ENCODE measurements at places on chromosomes 2 and 18.

GRCh38 chr2:9373476-9373875 is 49.9 kb downstream of the ITGB1BP1 start:
- DNase-seq, result no peak

DNA sequence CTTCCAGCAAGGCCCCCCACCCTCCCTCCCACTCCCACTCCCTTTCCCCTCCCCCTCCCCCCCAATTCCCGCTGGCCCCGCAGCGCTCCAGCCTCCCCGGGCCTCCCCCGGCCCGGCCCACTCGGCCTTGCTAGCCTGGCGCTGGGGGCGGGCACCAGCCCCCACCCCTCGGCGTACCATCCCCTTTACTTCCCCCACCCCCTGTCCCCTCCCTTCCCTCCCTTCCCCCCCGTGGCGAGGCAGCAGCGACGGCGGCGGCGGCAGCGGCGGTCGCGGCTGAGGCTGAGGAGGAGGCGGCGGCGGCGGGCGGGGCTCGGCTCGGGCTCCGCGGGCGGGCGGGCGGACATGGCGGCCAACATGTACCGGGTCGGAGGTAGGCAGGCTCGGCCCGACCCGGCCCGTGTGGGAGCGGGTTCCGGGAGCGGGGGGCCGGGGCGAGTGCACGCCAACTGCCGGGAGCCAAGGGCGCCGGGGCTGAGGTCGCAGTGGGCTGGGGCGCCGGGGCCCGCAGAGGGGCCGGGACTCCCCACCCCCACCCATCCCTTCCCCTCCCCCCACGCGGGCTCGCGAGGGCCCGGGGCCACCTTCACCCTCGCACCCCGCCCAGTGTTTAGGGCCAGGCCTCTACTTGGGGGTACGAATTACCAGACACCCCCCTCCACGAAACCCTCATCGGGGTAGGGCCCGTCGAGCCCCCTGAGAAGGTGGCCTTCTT is at the start of gene MTA3:
MTA3 (plus strand) TSS at position 232 of the 715 bp plus-strand sequence; CDS start at position 346, 114 bp downstream.
- DNase-seq, result no peak

DNA sequence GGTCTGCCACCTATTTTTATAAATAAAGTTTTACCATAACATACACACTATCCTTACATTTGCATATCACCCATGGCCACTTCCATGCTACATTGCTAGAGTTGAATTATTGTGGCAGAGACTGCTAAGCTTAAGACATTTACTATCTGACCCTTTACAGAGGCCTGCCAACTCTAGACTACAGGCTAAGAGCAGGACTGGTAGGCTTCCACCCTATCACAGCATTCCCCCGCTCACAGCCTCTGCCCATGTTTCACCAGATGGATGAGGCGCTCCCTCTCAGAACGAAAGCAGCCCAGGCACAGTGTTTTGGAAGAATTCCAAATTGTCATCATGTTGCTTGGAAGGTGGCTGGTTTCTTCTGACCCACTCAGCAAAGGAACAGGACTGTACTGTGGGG is 91.7 kb upstream of the SLC35G4 start:
- no peak for DNase-seq

- peak; percentile 88 for DNase-seq
Observed at GRCh38 chr2:178514664-178515063, 34.4 kb downstream of the PLEKHA3 start.

GRCh38 chr18:21686282-21687105 is 18.1 kb downstream of the ABHD3 start:
- DNase-seq, result peak; percentile 31

GRCh38 chr2:47040651-47041050 is 114.5 kb downstream of the STPG4 start:
- no peak for DNase-seq

DNA sequence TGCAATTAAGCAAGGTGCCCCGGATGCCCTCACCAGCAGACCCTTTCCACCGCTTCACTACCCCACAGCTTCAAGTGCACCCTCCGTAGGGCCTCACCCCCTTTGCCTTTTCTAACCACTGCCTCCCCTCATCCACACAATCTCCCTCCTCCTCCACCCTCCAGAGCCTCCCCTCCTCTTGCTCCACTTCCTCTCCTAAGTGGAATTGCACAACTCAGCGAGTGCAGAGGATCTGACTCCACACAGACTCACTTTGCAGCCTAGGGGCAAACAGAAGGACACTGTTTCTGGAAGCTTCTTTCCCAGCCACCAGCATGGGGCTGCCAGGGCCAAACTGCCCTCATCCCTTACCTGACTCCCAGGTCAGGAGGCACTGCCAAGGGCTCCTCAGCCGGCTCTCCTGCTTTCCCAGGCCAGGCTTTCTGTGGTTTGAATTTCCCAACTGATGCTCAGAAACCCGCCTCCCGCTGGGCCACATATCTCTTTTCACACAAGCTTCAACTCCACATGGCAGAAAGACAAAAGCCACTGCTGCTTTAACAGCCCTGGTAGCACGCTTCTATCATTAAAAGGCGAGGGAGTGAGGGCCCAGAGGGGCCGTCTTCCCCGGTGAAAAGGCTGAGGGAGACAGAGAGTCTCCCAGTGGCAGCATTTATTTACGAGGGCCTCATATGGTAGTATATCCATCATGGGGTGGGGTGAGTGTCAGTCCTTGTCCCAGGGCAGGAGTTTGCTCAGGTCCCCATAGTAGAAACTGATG is 74.7 kb upstream of the MGAT4A start:
- DNase-seq, result peak; percentile 55

DNA sequence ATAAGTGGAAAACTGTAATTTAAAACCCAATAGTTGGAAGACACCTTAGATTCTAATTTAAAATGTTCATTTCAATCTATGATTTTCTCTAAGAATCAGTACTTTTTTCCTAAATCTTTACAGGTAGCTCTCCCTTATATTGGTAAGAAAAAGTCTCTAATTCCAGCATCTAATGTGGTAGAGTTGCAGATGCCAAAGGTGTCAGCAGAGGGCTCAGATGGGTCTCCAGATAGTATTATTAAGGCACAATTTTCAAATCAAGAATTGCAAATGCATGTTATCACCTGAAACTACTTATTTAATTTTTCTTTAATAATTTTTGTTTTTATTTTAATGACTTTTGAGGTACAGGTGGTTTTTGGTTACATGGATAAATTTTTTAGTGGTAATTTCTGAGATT is 25.5 kb upstream of the ITGA4 start:
- DNase-seq, result no peak

DNA sequence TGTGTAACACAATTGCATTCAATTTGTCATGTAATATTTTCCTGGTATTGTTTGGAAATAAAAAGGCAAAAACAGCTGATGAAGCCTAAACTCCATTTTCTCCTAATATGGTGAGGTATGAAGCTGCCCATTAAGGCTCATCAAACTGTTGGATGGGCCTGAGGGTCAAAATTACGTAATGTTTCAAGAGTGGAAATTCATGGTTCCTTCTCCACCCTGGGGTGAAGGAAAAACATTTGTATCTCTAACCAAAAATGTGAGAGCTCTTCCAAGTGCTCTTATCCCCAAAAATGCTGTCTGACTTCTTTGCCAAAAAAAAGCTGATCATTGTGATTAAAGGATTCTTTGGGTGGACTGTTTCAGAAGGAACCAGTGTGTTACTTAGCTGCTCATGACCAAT is 91.8 kb downstream of the ARHGAP28 start:
- DNase-seq, result no peak

GRCh38 chr2:207478572-207478971 is 51.2 kb upstream of the CREB1 start:
- no peak for DNase-seq

DNA sequence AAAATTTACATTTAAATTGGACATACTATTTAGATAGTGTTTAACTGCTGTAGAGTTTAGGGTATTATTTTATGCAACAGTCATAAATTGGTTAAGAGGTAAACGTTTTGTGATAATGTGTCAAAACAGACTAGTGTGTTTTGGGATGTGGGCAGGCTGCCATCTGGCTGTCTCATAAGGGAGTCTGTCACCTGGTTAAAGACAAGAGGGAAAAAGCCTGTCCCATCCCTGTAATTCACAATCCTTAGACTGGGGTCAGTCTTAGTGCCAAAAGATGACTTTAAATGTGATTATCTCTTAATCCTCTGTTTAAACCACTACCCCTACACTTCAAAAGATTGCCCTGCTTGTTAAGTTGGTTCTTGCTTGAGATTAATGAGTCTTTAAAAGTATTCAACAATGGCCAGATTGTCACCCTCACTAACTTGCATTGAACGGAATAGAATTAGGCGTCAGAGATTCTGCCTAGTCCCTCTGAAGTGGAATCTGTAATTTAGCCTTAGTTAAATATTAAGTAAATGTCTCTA is 59.2 kb downstream of the SGPP2 start:
- DNase-seq, result no peak

DNA sequence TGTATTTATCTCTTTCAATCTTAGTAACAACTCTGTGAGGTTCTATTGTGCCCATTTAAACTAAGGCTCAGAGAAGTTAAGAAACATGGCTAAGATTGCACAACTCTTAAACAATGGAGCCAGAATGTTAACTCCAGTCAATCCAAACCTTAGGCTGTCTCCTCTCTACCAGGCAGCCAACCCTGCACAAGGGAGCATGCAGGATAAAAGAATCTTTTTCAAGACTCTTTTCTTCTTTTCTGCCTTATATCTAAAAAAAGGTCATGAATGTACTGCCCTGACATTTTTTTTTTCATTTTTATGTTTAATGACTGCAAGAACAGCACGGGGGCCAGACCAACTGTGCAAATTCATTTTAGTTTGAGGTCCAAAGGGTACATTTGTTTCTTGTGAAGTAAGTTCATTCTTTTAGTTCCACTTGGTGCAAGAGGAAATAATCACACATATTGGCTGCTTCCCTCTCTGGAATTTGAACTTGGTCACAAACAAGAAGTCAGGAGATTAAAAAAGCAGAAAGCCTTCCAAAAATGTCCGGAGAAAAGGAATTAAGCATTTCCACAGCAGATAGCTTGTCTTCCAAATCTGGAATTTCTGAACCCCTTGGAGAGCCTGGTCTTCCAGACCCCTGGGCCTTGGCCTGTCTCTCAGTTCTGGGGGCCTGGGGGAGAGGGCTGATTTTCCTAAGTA is 96.0 kb upstream of the RIOK3 start:
- DNase-seq, result peak; percentile 42

GRCh38 chr18:73636355-73636754 is 511.3 kb downstream of the FBXO15 start:
- DNase-seq, result no peak

GRCh38 chr18:25826823-25827222 is 263.6 kb downstream of the SS18 start:
- DNase-seq, result no peak

DNA sequence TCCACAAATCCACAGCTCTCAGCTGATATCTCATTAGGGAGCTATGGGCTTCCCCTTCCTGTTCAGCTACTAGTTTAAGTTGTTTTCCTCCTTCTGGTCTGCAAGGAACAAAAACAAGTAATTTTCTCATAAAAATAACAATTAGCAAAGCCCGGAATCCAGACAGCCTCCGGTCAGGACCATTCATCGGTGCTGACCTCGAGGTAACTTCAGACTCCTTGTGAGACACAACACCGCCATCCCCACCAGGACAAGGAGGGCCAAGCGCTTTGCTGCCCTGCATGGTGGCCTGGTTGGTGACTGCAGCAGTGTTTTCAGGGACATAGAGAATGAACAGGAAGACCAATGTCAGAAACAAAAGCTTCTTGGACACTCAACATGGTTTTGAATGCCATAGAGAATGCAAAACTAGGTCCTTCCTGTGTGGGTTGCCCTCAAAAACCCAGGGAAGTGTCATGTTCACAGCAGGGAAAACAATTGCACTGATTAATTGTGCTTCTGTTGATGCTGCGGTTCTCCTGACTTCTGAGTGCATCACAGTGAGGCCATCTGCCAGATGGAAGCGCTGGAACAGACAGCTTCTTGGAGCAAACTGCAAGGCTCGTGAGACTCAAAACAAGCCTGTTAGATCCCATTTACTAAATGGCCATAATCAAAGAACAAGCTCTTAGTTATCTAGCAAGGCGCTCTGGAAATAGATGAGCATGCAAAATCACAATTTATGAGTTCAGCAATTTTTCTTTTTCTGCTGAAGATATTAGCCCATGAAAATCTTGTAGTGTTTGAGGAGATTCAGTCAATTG is 77.1 kb downstream of the HS1BP3 start:
- peak; percentile 96 for DNase-seq
